ENCODE measurements at places on chromosomes 5 and 9.

DNA sequence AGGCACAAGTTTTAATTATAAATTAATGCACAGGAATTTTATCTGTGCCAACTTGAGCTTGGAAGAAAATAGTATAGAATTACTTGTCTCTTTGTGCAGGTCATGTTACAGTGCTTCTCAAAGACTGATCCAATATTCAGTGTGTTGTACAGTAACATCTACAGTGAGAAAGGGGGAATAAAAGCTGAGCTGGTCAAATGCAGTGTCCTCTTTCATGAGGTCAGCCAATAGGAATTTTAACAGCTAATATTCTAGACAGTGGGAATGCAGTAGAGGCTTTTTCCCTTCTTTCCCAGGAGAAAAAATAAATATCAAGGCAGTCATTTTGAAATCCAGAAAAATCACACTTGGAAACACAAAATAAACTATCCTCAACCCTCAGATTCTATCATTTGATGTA, 95.7 kb upstream of the ITGA1 start:
- DNase-seq: no peak

DNA sequence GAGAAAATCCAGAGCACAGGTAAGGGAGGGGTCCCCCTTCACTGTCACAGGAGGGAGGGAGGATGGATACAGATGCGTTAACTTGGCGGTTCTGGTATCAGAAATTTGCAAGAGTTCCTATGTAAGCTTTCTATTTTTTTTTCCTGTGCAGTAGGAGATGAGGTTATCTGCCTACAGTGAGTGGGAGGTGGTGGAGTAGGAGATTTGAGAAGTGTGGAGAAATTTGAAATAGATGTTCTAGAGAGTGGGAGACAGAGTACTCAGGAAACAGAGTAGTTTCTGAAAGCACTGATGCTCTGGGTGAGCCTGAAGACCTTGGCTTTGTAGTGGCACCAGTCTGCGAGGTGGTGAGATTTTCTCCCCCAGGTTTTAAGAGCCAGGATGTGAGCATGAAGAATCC, 271.4 kb downstream of the MSX2 start:
- DNase-seq: no peak

- no peak for DNase-seq
Measured at GRCh38 chr5:30957591-30957990, 235.9 kb upstream of the CDH6 start.

DNA sequence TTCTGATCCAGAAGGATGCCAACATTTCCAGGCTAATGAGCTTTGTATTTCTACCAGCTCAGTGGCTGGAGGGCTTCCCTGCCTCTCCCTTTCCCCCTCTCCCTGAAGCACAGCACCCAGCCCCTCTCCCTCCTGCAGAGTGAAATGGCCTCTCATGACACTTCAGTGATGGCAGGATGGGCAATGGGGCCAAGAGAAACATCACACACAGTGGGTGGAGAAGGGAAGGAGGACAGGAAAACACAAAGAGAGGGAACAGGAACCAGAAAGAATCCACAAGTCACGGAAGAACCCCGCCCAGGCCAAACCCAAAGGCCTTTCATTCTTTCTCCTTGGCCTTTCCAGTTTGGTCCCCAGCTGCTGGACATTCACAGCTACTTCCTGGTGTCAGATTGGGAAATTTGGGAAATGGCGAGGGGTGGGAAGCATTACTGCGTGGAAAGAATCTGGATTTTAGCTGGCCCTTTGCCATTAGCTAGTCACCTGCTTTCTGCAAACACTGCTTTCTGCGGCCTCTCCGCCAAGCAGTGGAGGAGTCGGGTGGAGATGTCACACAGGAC, 82.6 kb downstream of the GLDC start:
- no peak for DNase-seq

- peak; percentile 81 for DNase-seq
Measured at GRCh38 chr9:88224938-88225337, 86.7 kb upstream of the SPATA31C2 start.

All from endodermal cell (in vitro differentiated cells).